T-cell (primary cell): ENCODE measurements at places on chromosomes 13 and 19.

- DNase-seq, result peak; percentile 43
Measured at GRCh38 chr19:4057931-4058692, 8.6 kb downstream of the ZBTB7A start.

GRCh38 chr19:50178320-50178719, 15.2 kb upstream of the IZUMO2 start:
- no peak for DNase-seq

GRCh38 chr13:39038569-39039030, 344 bp downstream of the NHLRC3 start:
- DNase-seq, result peak; percentile 43

DNA sequence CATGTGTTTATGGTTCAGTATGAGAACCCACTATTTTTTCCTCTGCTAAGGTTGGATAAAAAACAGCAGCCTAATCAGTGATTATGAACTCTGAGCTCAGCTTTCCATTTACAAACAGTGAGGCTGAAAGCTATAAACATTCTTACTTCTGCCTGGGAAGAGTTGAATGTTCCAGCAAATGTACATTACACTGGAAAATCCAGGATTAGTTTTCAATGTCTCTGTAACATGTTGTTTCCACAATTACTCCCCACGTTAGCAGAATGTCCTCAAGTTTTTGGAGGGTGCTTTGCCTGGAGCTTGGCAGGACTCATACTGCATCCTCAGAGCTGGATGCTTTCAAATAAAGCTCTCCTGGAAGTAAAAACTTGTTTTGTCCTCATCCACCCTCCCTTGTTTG, 150.4 kb downstream of the POSTN start:
- DNase-seq, result no peak

GRCh38 chr13:94825507-94825906, 113.2 kb upstream of the SOX21 start:
- no peak for DNase-seq

- DNase-seq, result no peak
Measured at GRCh38 chr13:79384022-79384610, 21.9 kb downstream of the RBM26 start.

DNA sequence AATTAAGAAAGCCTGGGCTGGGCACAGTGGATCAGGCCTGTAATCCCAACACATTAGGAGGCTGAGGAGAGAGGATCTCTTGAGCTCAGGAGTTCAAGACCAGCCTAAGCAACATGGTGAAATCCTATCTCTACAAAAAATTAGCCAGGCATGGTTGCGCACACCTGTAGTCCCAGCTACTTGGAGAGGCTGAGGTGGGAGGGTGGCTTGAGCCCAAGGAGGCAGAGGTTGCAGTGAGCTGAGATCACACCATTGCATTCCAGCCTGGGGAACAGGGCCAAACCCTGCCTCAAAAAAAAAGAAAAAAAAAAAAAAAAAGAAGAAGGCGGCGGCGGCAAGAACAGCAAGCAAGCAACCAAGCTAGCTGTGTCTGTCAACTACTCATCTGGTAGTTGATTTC, 26.7 kb downstream of the TSC22D1 start:
- DNase-seq, result no peak

- DNase-seq, result peak; percentile 19
Measured at GRCh38 chr13:80873589-80873988, 532.7 kb upstream of the SPRY2 start.

DNA sequence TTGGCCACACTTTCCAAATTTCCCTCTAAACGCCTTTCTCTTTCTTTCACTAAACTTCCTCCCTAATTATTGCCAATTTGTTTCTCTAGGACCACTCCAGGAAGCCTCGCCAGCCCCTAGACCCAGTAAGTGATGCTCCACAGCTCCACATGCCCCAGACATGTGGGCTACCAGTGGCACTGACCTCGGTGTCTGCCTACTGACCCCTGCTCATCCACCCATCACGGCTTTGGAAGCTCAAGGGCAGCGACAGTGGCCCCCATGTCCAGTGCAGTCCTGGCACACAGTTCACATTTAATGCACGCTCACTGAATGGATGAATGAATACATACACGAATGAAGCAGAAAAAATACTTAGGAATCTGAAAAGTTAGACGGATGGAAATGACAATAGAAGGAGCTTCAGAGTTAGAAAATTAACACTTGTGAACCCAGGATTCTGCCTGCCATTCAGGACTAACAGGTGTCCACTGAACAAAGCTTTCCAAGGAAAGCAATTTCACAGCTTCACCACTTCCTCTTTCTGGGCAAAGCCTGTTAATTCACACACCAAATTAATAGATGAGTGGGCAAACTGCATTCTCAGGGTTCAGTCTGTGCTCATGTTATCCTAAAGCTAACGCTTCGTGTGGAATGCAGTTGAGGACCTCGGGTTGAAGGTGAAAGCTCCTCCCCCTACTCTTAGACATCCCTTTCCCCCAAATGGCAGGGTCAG, 50.9 kb downstream of the CCDC70 start:
- no peak for DNase-seq

DNA sequence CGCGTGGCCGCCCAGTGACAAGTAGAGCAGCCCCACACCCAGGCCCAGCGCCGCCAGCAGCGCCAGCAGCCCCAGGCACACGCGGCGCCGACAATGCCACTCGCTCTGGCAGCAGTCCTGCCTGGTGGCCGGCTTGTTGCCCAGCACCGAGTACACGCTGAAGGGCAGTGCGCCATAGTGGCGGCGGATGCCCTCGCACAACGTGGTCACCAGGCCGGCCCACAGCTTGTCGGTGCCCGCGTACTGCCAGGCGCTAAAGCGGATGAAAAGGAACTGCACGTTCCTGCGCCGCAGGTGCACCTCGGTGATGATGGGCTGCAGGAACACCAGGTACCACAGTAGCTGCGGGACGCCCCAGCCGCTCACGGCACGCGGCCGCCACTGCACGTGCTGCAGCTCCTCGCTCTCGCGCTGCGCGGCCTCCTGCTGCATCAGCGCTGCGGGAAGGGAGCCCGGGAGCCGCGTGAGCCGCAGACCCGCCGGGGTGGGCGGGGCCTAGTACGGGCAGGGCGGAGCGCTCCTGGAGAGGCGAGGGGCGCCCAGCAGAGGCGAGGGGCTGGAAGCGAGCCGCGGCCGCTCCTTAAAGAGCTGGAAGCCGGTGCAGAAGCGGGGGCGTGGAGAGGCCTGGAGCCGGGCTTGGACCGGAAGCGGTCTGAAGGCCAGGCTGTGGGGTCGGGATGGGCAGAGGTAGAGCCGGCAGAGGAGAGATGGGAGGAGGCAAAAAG, 7.3 kb downstream of the NKPD1 start:
- no peak for DNase-seq

DNA sequence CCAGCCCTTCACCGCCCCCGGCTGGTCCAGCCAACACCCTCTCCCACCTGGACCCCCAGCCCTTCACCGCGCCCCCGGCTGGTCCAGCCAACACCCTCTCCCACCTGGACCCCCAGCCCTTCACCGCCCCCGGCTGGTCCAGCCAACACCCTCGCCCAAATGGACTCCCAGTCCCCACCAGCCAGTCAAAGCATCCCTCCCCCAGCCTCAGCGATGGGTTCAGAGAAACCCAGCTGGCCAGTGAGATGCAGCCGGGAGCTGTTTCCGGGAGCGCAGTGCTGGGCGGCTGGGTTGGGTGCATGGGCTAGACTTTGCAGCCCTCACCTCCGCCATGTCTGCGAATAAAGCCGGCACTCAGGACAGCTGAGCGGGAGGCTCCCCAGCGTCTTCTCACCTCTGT, 6.5 kb upstream of the CDC34 start:
- no peak for DNase-seq

GRCh38 chr19:45475537-45476291, 7.9 kb downstream of the FOSB start:
- no peak for DNase-seq

- no peak for DNase-seq
Measured at GRCh38 chr13:26895808-26896466, 135.4 kb upstream of the GPR12 start.

DNA sequence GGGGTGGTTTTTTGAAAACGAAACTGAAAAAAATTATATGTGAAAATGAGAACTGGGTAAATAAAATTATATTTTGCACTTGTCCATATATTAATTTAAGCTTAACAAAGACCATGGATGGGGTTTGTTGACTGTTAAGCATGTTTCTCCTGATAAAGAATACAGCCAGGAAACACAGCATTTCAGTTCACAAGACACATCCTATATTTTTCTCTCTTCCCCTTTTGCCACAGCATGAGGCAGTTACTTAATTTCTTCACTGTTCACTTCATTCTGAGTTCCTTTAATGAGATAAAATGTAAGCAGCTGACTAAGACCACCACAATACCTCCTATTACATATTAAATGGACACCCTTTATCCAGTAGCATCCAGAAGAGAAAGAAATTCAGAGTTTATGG, 64.0 kb downstream of the RXFP2 start:
- DNase-seq, result no peak

- no peak for DNase-seq
Measured at GRCh38 chr13:78319101-78319627, 284.2 kb downstream of the POU4F1 start.

GRCh38 chr19:12773571-12773970, 1.8 kb downstream of the HOOK2 start:
- no peak for DNase-seq

GRCh38 chr19:9535934-9536333, 2.5 kb downstream of the ZNF426 start:
- no peak for DNase-seq

- no peak for DNase-seq
Measured at GRCh38 chr19:43495082-43495481, 9.5 kb downstream of the PHLDB3 start.

- DNase-seq, result no peak
Measured at GRCh38 chr13:95406176-95406575, 104.9 kb upstream of the ABCC4 start.

- no peak for DNase-seq
Measured at GRCh38 chr19:10830931-10831779, 4.9 kb downstream of the TMED1 start.

- DNase-seq, result no peak
Measured at GRCh38 chr13:106464076-106464475, 71.4 kb downstream of the EFNB2 start.

DNA sequence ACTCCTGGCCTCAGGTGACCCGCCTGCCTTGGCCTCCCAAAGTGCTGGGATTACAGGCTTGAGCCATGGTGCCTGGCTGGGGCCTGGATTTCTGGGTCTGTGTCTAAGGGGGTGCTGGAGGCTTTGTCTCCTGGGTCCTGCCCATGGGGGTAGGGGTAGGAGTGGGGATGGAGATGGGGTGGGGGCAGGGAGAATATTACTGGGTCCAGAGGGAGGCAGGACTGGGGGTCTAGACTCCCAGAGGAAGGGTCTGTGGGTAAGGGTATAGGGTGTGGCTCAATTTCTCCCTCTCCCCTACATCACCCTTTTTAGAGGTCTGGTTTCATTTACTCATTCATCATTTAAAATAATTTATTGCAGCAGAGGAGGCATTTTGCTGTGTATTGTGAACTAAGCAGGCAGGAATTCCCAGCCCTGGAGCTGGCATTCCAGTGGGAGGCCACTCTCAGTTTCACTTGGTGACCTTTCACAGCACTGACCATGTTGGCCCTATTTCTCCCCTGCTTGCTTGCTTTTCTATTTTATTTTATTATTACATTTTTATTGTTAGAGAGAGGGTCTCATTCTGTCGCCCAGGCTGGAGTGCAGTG, 810 bp upstream of the NFKBID start:
- DNase-seq, result no peak

DNA sequence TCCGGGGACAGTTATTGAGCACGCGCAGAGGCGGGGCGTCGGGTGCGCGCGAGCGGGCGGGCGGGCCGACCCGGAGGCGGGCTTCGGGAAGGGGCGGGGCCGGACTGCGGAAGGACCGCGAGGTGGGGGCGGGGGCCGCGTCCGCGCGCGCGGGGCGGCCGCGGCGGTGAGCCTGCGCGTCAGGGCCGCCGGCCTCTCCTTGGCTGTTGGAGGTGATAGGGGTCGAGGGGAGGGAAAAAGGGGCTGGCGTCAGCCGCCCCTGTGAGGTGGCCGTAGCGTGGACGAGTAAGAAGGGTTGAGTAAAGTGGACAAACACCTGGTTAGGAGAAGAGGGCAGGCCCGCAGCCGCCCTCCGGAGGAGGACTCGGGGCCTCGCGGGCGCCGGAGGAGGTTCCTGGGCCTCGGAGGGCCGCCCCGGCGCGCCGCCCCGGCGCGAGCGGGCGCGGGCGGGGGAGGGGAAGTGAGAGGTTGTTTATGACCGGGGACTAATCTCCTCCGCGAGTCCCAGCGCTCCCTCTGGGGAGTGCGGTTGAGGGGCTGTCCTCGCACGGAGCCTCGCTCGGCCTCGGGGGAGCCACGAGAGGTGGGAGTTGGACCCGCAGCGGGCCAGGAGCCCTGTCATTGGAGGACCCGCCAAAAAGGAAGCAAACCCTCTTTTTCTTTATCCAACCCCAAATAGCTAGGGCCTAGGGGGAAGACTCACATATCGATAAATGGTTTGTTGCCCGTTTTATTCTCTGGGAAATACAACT, 547 bp upstream of the INTS6 start:
- peak; percentile 62 for DNase-seq

DNA sequence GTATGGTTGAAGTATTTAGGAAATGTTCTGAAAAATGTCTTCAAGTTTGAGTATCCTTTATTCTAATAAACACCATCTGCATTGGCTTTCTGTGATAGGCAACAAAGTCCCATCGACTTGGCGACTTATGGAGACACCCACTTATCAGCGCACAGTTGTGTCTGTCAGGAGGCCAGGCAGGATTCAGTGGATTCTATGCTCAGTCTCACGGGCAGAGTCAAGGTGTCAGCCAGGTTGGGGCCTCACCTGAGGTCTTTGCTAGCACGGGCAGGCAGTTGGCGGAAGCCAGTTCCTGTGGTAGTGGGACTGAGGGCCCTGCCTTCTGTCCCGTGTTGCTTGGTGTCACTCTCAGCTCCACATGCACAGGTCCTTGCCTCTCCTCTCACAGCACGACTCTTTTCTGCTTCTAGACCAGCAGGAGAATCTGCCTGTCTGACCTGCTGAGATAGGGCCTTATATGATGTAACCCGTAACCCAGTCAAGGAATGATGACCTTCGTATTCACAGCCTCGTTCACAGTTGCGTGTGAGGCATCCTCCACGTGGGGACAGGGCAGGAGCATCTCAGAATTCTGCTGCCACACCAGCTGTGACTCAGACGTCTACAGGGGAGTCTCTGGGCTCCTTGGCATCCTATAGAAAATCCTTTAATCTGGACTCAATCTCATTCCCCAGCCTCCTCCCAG, 10.0 kb downstream of the CUL4A start:
- no peak for DNase-seq

GRCh38 chr19:8129061-8129618, 20.3 kb downstream of the FBN3 start:
- DNase-seq, result no peak

DNA sequence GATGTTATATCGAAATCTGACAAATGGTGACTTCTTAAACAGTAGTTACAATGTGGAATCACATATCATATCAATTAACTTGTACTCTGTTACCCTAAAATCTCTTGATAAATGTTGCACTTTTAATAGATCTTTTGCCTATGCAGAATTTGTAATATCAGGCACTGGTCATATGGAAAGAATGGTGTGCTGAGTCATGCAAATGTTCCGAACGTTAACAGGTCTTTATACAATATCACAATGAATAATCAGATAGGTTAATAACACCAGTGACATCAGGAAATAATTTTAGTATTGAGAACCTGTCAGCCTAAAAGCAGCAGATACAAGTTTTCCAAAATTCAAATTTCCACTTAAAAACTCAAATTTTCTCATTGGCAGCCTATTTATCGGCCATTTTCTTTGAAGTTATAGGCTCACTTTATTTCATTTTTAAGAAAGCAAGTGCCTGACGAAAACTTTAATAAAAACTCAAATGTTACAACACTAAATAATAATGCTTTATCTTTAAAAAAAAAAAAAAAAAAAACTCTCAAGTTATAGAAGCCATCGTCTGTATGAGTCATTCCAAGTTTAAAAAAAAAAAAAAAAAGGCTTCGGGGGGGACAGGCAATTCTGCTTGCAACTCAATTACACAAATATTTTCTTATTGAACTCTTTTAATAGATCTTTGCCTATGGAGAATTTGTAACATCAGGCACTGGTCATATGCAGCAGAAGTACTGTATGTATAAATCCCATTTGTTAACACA, 180.9 kb downstream of the DIAPH3 start:
- DNase-seq, result no peak
